Forelimb muscle (tissue), 1 donor: ENCODE measurements at places on chromosomes 3 and 15. TPM values are rescaled to one million over a fixed set of nuclear protein-coding genes. Genes with fewer than 3 reads are reported as not detected.

GRCh38 chr3:194893121-194893987, 207.7 kb downstream of the FAM43A start:
- no peak for DNase-seq

DNA sequence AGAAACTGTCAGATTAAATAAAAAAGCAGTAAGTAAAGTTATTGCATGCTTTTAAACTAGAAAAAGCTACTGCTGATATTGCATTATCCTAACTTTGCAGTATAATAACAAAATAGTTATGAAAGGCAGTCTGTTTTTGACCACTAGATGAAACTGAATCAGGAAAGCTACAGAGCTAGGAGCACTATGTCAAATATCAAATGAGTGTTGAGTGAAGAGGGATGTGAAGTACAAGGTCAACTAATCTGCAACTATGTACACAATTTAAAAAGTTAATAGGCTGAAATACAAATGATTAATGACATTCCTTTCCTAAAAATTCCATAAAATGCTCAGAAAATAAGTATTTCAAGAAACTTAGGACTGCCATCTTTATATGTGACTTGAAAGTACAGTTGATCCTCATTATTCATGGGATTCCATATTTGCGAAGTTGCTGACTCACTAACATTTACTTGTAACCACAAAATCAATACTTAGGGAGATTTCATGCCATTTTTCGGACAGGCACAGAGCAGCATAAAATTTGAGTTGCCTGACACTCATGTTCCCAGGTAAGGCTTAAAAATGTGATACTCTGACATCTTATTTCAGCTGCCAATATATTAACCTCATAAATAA, 34.5 kb downstream of the SLC4A7 start:
- DNase-seq: no peak

DNA sequence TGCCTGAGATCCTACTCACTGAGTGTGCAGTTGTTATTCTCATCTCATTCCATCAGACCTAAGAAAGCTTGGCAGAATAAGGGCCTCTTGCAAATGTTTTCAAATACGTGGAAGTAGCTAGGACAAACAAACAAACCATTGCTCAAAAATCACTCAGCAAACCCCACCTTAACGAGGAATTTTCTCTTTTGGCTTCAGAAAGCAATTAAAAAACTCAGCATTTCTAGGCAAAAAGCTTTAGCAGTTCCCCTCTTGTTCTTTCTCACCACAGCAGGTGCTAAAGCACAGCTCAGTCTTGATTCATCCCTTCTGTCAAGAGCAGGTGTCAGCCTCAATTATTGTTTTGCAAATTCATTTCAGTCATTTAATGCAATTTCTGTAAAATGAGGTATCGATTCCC, 58.6 kb upstream of the NUDT16 start:
- DNase-seq: no peak

DNA sequence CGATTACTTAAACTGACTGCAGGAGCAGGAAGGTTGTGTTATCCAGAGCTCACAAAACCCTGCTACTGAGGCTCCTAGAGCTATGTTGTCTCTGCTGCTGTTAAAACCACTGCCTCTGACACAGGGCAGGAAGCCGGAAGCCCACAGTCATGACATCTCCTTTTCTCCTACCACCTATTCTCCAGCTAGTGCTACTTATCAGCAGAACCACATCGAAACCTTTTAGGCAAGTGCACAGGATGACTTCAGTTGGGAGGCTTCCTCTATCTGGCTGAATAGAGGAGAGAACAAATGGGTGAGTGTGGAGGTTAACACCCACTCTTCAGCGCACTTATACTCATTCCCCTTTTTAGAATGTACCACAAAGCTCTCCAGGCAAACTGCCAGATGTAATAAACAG, 638.0 kb downstream of the OTOL1 start:
- DNase-seq: no peak

GRCh38 chr3:119817583-119818363, 35.9 kb downstream of the NR1I2 start:
- DNase-seq: no peak

DNA sequence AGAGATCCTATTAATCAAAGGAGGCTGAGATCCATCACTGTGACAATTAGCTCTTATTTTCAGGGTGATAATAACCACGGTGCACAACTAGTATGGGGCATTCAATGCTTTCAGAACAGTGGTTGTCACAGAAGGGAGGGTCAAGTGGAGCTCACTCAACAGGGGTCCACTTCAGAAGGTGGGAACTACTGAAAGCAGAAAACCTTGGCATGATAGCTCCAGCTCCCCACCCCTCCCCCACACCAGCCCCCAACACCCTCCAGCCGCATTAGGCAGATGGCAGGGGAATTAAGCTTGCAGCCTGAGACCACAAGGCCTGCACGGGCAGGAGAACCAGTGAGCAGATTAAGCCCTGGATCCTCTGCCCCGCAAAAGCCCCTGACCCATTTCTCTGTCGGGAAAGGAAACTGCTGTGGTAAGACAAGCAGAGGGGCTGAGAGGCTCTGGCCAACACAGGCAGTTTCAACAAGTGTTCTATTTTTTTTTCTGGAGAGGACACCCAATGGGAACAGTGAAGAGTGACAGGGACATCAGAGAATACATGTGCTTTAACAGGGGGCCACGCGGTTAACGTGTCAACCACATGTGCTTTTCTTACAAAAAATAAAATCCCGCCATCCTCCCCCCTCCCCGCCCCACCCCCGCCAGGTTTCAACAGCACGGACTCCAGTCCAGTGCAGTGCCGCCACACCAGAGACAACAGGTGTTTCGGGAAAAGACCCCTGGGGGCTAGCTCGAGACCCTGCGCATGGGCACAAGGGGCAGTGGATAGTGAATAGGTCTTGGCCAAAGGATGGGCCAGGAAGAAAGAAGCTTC, 997 bp downstream of the FYCO1 start:
- no peak for DNase-seq

DNA sequence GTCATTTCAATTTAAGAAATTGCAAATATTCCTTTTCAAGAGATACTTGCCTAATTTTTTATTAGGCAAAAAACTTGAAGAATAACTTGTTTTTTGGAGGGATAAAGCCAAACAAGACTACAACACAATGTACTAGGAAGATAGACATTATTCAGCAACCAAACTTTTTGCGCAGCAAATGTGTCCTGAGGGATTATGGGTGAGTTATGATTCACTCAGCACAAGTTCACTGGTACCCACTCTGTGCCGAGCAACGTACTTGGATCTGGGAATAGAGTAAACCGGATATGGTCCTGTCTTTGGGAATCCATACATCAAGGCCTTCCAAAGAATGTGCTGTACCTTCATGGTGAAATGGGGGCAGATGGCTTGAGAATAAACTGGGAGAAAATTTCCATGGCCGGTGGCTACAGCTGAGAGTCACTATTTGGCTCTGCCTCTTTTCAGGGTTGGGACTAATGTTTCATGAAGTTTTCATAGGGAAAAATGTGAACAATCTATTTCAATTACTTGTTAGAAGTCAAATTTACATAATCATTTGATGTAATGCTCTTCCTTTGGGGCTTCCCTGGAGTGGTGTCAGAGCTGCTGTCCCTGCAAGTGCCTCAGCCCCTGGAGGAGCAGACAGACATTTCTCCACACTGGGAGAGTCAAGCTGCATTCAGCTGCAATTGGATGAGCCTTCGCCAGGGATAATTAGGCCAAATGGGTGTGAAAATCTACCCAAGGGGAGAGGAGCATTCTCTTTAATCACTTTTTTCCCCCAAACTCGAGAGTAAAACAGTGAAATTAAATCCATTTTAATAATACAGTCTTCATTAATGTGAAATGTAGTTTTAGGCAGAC, 315.2 kb downstream of the CLSTN2 start:
- no peak for DNase-seq

DNA sequence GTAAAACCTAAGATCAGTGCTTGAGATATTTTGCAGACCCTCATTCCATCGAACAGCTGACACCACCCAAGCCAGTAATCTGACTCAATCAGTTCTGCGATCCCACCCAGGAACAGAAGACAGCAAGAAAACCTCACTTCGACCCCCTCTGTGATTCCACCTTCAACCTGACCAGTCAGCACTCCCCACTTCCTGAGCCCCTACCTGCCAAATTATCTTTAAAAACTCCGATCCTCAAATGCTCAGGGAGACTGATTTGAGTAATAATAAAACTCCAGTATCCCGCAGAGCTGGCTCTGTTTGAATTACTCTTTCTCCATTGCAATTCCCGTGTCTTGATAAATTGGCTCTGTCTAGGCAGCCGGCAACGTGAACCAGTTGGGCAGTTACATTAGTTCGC, 25.7 kb upstream of the CLDN16 start:
- no peak for DNase-seq

GRCh38 chr3:147589016-147589415, 179.9 kb downstream of the ZIC1 start:
- DNase-seq: peak; percentile 19

DNA sequence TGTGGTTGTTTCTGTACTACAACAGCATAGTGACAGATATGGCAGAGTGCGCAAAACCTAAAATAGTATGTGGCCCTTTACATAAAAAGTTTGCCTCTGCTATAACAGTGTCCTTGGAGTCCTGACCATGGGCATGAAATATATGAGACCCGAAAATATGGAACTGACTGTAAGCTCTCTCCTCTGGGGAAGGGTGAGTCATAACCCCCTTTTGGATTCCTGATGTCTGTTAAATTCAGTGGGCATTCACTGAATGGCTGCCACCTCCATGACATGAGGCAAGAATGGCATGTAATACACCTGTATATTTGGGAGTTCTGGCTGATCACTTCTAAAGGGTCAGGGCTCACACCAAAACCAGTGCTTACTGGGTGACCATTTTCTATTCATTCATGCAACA, 6.1 kb downstream of the TBC1D2B start:
- no peak for DNase-seq

DNA sequence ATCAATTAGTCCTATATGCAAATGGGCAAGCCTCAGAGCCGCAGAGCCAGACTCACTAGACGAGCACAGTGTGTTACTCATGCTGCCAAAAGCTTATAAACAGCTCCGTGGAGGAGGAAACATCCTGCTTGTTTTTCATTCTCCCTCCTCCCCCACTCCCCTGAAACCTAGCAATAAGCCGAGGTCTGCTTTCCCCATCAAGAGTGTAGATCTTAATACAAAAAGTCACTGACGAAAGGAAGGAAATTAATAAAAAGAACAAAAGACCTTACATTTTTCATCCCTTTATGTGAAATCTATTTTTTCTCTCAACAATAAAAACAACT, 88.5 kb downstream of the XXYLT1 start:
- DNase-seq: no peak

GRCh38 chr15:80567721-80568157, 127.4 kb upstream of the ABHD17C start:
- peak; percentile 46 for DNase-seq

DNA sequence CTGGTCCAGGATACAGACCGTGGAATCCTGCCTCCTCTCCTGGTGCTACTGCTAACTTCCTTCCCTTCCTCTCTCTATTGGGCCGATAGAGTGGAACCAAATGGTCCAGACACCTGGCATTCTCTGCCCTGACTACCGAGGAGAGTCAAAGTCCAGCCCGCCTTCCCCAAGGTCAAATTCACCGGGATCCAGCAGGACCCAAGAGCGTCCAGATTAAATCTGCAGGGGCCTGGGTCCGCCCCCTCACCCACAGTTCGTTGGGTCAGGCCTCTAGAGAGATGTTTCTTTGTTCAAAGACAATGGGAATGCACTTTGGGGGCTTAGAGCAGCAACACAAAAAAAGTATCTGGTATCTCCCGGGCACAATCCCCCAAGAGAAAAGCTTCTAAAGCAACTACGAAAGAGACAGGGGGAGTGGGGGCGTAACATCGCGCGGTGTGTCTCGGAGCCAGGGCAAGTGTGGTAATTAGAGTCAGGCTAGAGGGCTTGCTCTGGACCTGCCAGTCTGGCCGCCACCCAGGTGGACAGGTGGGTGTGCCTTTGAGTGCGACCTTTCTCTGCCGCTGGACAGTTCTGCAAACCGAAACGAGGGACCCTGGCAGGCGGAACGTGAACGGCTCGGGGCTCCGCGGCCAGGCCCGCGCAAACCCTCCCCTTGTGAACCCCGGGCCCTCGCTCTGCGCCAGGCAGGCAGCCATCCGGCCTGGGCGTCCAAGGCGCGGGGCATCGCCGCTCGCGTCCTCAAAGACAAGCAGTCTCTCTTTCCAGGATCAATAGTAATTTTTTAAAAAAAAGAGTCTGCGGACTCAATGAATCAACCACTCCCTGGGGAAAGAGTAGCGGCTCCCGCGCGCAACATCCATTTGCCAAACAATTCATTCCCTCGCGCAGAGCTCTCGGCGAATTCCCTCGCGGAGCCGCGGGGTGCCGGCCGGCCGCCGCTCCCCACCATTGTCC, 806 bp downstream of the KLHL25 start:
- no peak for DNase-seq

DNA sequence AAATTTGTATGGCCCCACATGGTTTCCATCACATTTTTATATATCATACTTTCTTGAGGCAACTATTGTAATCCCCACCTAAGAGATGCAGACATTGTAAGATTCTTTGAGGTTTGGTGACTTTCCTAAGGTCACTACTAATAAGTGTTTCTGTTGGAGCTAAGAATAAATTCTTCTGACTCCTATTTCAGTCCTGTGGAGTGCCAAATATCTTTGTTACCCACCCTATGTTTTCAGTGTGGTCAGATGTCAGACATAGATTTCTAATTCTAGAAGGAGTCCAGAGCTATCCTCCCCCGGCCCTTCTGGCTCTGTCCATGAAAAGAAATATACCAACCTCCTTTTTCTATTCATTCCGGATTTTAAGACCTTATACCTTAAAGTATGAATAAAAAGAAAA, 46.2 kb upstream of the FILIP1L start:
- DNase-seq: no peak

Gene CACNA2D3
- polyA plus RNA-seq: 1.9 TPM

Gene FOXB1
- not detected for polyA plus RNA-seq

Gene DCLK3
- polyA plus RNA-seq: 2.0 TPM

Gene RYR3
- polyA plus RNA-seq: 54.3 TPM
